ENCODE measurements at places on chromosomes 2 and 18.

DNA sequence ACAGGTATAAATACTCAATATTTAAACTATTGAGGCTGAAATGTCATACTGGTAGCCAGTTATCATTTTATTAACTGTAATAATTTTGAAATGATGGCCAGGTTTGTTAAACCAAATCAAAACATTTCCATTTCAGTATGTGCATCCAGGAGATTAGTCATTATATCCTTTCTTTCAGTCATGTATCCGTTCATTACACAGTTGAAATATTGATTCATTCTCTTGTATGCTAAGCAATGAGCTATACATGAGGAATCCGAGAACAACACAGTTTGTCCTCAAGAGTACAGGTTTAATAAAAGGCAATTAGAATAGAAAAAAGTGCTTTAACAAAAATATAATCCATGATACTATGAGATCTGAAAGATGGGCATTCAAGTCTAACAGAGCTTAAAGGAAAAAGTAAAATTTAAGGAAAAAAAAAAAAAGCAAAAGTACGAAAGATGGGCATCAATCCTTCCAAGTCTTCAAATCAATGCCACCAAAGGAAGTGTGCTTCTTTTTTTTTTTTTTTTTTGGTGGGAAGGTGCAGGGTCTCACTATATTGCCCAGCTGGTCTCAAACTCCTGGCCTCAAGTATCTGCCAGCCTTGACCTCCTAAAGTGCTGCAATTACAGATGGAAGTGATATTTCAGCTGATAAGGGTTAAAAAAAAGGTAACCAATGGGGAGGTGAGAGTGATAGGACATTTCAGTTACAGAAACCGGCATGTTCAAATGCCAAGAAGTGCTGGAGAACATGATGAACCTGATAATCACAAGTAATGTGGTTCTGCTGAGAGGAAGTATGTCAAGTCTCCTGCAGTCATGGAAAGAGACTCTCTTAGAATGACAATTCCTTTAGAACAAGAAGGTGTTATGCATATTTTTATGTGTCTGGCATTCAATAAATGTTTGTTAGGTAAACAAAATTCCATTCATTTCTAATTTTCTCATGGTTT lies 35.8 kb downstream of the PUM2 start:
- no peak for DNase-seq

DNA sequence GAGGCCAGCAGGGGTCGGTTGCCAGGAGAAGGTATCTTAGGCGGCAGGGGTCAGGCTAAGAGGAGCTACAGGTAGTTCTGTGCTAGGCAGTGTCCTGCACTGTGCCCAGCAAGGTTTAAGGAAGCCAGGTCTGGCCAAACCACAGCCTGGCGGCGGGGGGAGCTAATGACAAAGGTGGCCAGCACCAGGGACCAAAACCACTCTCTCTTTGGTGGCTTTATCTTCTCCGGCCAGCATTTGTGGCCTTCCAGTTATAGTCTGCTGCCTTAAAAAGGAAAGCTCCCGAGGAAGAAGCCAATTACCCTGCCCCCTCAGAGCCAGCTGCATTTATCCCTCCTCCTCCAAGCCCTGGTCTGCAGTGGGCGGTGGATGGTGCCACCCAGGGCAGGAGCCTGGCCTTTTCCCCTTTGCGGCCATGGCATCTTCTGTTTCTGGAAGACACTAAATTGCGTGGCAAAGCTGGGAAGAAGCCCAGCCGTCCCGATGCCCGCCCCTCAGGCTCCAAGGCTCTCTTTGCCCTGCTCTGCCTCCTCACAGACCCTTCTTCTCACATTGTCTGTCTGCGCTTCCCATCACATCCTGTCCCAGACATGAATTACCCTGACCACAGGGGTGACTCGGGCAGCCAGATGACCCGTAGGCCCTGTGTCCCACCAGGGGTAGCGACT lies 94.6 kb downstream of the EN1 start:
- no peak for DNase-seq

DNA sequence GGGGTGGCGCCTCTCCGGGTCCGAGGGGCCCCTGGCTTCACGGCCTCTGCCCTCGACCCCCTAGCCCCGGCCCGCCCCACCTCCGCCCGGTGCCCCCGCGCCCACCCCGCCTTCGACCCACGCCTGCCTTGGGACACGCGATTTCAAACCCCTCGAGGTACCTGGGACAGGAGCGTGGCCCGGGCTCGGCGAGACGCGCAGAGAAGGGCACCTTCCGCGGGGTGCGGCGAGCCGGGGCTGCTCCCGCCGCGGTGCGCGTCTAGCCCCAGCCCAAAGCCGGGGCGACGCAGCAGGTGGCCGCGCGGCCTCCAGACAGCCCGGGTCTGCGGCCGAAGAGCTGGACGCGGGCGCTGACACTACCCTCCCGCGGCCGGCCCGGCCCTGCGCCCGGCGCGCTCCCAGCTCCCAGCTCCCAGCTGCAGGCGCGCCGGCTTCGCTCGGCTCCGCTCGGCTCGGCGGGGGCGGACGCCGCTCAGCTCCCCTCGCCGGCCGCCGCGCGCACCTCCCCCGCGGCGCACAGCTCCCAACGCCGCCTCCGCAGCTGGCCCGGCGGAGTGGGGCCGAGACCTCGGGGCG lies at the start of gene CRACDL:
TSS of gene CRACDL (minus strand) at position 449 of the 576 bp plus-strand sequence. CDS start 89,425 bp downstream, outside the sequence.
- no peak for DNase-seq

DNA sequence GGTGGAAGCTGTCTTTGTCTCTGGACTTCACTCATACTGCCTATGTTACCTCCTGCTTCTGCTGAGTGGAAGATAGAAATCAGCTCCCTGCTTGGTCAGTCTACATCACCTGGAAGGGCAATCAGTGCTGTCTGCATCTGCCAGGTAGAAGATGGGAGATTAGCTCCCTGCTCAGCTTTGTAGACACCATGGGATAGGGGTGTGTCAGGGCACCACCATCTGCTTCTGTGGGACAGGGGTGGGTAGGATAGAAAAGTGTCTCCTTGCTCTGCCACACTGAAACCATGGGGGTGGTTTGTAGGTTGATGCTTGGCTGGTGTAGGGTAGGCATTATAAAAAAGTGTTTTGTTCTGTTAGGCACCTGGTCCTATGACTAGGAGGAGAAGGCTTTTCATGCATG lies 34.1 kb downstream of the STARD6 start:
- DNase-seq = no peak

GRCh38 chr2:197340591-197340990 lies 30.0 kb upstream of the ANKRD44 start:
- DNase-seq = no peak

DNA sequence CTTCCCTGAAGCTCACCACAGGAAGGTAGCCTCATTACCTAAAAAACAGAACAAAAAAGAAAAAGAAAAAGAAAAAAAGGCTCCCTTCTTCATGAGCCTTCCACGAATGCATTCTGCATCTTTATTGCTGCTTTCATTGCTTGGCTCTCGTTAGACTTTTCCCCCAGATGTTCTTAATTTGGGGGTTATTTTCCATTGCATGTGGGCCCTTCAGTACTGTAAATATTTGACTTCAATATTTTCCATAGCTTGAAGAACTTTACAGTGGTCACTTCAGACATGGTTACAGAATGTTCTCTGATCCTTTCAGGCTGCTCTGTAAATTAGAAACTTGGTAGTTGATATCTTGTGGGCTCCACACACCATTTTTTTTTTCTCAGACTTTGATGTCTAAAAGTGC lies 65.6 kb upstream of the COPS8 start:
- no peak for DNase-seq

GRCh38 chr2:17719562-17720371 lies 33.8 kb downstream of the SMC6 start:
- DNase-seq = no peak

DNA sequence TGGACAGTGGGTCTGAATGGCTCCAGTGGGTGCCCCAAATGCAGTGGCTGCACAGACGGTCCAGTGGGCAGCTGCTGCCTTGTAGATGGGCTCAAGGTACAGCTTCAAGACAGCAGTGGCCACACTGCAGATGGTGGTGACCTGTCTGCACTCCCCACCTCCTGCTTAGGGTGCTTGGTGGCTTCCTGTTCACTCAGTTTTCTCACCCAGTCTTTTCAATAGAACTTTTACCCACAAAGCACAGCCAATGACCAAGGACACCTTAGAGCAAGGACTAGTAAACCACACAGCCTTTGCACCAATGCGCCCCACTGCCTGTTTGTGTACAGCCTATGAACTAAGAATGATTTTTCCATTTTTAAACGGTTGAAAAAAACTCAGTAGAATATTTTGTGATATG lies 34.9 kb downstream of the MEX3C start:
- no peak for DNase-seq

GRCh38 chr2:114400890-114401289 lies 41.6 kb upstream of the DPP10 start:
- no peak for DNase-seq

GRCh38 chr2:203691149-203691548 lies 15.3 kb upstream of the CD28 start:
- DNase-seq = no peak

- no peak for DNase-seq
These were observed 32.5 kb upstream of the RMDN2 start for GRCh38 chr2:37892436-37893114.

GRCh38 chr2:120140866-120141265 lies 82.3 kb downstream of the TMEM185B start:
- DNase-seq = no peak

GRCh38 chr2:42047488-42048298 lies at the start of gene PKDCC:
Gene PKDCC (plus strand): TSS chr2:42048021. CDS start chr2:42048200, 179 bp downstream.
- DNase-seq = no peak

- no peak for DNase-seq
These were observed 462.6 kb downstream of the EPHA4 start for GRCh38 chr2:221109552-221109951.

- DNase-seq = no peak
These were observed 20.2 kb downstream of the CHST9 start for GRCh38 chr18:27164905-27165304.

DNA sequence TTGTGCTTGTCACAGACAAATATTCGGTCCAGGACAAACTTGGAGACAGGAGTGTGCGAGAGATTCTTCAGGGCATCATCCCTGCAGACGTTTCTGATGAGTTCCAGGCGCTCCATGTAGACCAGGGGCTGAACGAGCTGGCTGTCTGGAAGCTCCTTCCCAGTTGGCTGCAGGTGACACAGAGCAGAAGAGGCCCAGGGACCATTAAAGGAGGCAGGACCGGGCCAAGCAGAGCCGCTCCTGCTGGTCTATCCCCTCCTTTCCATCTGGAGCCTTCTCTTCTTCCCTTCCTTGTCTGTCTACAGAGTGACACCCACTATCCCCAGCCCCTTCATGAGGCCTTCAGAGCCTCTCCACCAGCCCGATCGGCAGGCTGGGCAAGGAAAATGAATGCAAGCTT lies 19.5 kb downstream of the CHST10 start:
- DNase-seq = no peak

GRCh38 chr2:28225473-28226080 lies 167.1 kb upstream of the FOSL2 start:
- no peak for DNase-seq

DNA sequence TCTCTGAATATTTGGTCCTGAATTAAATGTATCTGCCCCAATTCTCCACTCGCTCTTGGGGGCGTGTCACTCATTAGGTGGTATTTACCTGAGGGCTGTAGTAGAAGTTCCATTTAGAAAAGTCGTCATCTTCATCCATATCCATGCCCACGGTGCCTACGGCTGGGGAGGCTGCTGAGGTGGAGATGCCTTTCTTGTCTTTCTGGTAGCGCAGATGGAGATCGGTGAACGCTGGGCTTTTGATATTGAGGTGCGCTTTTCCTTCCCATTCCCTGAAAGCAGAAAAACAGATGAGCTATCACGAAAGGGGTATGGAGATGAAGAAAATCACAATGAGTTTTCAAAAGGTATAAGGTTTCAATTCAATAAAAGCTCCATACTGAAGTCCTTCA lies 39.7 kb downstream of the APOB start:
- DNase-seq = no peak

DNA sequence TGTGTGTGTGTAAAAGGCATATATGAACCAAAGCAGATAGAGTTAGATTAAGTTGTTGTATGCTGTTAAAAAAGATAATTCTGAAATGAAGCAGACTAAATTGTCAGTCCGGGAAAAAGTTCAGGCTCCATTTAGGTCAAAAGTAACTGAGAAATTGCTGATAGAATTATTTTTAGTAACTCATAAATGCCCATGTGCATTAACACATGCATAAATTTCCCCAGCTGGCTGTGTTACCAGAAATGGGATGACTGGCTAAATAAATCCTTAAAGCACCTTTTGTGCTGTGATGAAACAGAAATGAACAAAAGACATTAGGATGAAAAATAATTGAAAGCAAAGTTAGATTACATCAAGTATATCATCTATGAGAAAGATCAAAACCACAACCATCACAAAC lies 111.3 kb downstream of the NYAP2 start:
- DNase-seq = no peak

DNA sequence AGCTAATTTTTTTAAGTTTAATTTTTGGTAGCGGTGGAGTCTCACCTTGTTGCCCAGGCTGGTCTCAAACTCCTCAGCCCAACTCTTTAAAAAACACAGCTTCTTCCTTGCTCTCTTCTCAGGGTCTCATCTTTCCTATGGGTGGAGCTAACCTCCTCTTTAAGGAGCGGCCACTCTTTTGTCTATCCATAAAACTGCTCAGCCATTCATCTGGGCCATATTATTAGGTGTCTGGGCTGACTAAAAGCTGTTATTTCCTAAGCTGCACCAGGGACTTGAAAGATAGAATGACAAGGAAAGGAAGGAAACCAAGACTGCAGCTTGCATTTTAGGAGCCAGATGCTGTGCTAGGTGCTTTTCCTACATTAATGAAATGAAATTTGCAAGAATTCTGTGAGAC lies 35.8 kb upstream of the THOC1 start:
- DNase-seq = no peak

DNA sequence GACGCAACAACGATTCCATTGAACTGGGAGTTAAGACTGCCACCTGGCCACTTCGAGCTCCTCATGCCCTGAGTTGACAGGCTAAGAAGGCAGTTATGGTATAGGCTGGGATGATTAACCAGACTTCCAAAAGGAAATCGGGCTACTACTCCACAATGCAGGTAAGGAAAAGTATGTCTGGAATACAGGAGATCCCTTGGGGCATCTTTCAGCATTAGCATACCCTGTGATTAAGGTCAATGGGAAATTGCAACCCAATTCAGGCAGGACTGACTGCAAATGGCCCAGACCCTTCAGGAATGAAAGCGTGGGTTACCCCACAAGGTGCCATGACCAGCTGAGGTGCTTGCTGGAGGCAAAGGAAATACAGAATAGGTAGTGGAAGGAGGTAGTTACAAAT lies 19.1 kb downstream of the CHRNA1 start:
- no peak for DNase-seq

- DNase-seq = peak; percentile 5
These were observed at the start of gene OSBPL6 for GRCh38 chr2:178193823-178194599. Gene OSBPL6 (plus strand): TSS chr2:178194512. CDS start chr2:178306185, 111,673 bp downstream.

GRCh38 chr2:39930175-39930917 lies 151.3 kb upstream of the THUMPD2 start:
- DNase-seq = no peak

GRCh38 chr18:39675906-39676305 lies 2110.3 kb upstream of the CELF4 start:
- no peak for DNase-seq

- DNase-seq = no peak
These were observed 8.9 kb upstream of the SKOR2 start for GRCh38 chr18:47260120-47260923.

DNA sequence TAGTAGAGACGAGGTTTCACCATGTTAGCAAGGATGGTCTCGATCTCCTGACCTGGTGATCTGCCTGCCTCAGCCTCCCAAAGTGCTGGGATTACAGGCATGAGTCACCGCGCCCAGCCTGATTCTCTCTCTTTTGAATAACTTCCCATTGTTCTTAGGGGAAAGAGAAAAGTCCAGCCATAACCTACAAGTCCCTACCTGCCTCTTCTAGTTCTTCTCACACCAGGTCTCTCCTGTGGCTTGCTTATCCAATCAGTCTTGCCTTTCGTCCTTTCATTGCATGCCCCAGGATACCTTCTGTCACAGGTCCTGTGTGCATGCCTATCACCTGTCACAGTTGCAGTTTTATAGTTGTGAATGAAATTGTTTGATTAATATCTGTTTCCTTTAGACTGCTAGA lies 148.1 kb downstream of the SLC4A3 start:
- DNase-seq = no peak

Data from stimulated activated CD4-positive, alpha-beta T cell treated with anti-CD3 and anti-CD28 coated beads, Interleukin-15, amount 100 ng/mL, for 1 hour (primary cell).